Posterior vena cava (tissue), 2 donors: ENCODE measurements at places on chromosomes 11 and 22. TPM values are rescaled to one million over a fixed set of nuclear protein-coding genes. Genes with fewer than 3 reads are reported as not detected.

ZNF280A gene
- not detected for total RNA-seq

TNNT3 gene
- total RNA-seq: 17.9 TPM

CNTF gene
- 1.7 TPM for total RNA-seq

CARD16 gene
- total RNA-seq: 7.3 TPM

LRRN4CL gene
- 13.9 TPM for total RNA-seq

MRGPRE gene
- not detected for total RNA-seq

TNRC6B gene
- 44.3 TPM for total RNA-seq

DSCAML1 gene
- total RNA-seq: 1.2 TPM

CTSC gene
- 80.1 TPM for total RNA-seq

GSTT2 gene
- total RNA-seq: 3.9 TPM

OR2AG2 gene
- total RNA-seq: 0.10 TPM

MS4A3 gene
- not detected for total RNA-seq

C11orf97 gene
- not detected for total RNA-seq

FIBIN gene
- total RNA-seq: 32.8 TPM

NAV2 gene
- 108 TPM for total RNA-seq

C1QTNF4 gene
- total RNA-seq: 7.1 TPM

SLC37A2 gene
- 6.6 TPM for total RNA-seq

FAM83F gene
- 0.42 TPM for total RNA-seq
